ENCODE measurements at places on chromosomes 11 and 22.

- DNase-seq, result no peak
These were observed 24.8 kb downstream of the MYH9 start for GRCh38 chr22:36362932-36363331.

GRCh38 chr11:3825473-3826154, 15.1 kb downstream of the RHOG start:
- no peak for DNase-seq

DNA sequence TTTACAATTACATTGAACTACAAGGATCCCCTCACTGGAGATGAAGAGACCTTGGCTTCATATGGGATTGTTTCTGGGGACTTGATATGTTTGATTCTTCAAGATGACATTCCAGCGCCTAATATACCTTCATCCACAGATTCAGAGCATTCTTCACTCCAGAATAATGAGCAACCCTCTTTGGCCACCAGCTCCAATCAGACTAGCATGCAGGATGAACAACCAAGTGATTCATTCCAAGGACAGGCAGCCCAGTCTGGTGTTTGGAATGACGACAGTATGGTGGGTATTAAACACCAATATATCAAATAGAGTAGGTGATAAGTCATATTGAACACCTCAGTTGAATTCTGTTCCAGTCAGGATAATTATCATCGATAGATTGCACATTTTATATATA, 4.4 kb downstream of the FBXO7 start:
- no peak for DNase-seq

GRCh38 chr11:43367382-43368178, 8.9 kb downstream of the TTC17 start:
- no peak for DNase-seq

DNA sequence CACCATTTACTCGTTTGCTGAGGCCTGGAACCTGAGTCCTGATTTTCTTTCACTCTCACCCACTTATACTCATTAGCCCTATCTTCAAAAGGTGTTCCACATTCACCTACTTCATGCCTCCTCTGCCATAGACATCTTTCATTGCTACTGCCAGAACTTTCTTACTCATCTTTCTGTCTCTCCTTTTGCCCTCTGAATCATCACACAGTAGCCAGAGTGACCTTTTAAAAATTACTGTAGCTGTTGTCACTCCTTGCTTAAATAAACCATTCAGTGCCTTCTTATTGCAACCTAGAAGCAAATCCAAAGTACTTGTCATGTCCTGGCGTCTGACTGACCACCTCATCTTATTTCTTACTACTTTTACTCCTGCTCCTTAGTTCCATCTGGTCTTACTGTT, 38.2 kb downstream of the ATXN10 start:
- DNase-seq, result no peak

GRCh38 chr11:1219446-1219833, 3.4 kb upstream of the MUC5B start:
- no peak for DNase-seq

- no peak for DNase-seq
These were observed 851.1 kb upstream of the FAT3 start for GRCh38 chr11:91373497-91373896.

DNA sequence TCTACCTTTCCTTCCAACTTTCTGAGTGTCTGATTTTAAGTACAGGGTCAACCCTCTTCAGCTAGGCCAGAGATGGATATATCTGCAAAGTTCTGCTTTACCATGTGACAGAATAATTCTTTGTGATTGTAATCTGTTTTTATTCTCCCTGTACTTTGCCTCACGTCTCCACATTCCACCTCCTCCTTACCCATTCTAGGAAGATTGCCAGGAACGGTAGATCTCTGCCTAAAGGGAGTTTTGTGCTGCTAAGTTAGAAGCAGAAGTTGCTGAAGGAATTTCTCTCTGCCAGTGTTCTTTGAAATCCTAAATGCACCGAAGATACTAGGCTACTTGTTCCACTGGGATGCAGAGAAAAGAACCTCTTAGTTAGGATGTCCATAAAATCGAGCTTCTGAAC, 20.7 kb upstream of the FAM181B start:
- DNase-seq, result no peak

- DNase-seq, result no peak
These were observed 37.1 kb downstream of the DENND5A start for GRCh38 chr11:9228091-9228490.

- no peak for DNase-seq
These were observed at the start of gene CEND1 for GRCh38 chr11:789943-790342. Gene CEND1 (minus strand): TSS chr11:790090. CDS start chr11:788576, 1,514 bp downstream.

DNA sequence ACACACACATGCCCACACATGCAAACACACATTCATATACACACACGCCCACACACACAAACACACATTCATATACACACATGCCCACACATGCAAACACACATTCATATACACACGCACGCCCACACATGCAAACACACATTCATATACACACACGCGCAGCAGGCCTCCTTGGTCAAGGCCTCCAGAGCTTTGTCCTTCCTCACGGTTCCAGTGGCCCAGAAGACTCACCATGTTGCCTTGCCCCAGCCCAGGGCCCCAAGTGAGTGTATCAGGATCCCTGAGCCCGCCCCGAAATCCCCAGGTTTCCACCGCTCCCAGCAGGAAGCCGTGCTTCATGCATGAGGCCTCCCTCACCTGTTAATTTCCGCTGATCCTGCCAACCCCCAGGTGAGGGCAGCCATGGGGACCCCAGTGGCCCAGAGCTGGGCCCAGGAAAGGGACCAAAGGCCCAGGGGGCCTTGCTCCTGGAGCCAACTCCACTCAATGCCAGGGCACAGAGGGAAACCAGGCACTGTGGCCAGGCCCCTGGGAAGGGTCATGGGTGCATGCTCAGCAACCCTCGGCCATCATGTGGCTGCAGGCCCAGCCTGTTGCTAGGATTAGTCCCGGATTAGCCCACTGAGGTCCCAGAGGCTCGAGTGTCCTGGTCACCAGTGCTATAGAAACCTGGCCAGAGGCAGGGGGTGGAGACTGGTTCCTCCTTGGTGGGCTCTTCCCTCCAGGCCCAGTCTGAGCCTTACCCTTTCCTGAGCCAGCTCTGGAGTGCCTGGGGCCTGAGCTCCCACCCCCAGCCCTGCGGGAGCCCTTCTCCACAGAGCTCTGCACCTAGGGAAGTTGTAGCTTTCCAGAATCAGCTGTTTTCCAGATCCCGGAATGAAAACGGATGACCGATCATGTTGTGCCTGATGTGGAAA, 34.4 kb downstream of the IGF2 start:
- DNase-seq, result no peak

DNA sequence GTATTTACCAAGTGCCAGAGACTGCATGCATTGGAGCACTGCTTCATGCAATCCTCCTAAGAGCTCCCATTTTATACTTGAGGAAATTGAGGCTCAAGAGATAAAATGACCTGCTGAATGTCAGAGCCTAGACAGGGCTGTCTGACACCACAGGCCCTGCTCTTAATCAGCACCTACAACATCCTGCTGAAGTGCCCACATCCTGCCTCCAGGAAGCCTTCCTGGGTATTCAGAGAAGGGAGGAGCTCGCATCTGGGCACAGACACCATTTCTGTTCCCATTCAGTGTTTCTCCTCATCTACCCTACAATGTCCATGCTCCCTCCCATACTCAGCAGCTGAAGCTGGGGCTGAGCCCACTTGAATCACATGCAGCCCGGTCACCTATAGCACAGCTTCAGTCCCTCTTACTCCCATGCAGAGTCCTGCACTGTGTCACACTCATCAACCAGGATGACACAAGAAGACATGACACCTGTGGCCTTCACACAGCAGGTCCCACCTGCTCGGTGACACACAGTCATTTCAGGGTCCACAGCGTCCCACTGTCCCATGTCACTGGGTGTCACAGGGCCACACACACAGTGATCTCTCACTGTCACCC, 53.1 kb downstream of the PDE2A start:
- no peak for DNase-seq

- peak; percentile 7 for DNase-seq
These were observed 133.0 kb downstream of the PLEKHA7 start for GRCh38 chr11:16881074-16881709.

- DNase-seq, result no peak
These were observed 28.4 kb upstream of the PANX1 start for GRCh38 chr11:94100253-94100652.

GRCh38 chr11:33802194-33802950, 28.1 kb upstream of the FBXO3 start:
- DNase-seq, result peak; percentile 70

DNA sequence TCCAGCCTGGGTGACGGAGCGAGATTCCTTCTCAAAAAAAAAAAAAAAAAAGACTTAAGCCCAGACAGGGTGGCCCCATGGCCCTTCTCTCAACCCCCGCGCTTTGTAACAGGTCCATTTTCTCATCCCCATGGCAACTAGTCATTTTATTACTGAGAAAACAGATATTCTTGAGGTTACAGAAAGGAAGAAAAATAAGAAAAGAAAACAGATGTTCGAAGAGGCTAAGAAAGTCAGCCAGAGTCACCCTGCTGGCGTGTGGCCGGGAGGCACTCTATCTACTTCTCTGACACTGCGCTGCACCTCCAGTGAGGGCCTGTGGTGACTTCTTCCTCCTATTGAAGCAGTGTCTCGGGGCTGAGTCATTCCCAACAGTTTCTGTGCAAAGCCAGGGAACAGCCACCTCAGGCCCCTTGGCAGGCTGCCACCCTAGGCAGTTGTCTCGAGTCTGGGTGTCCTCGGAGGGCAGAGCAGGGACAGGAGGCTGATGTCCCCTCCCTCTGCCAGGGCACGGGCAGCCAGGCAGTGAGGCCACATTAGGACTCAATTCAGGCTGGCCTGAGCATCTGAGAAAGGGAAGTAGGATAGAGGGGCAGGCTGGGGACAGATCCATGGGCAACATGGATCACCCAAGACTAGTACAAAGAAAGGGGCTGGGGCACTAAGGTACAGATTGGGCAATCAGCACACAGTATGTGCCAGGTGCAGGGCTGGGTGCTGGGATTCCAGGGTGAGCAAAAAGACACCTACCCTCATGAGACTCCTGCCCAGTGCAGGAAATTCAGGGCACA, 16.4 kb upstream of the SYVN1 start:
- DNase-seq, result peak; percentile 47

DNA sequence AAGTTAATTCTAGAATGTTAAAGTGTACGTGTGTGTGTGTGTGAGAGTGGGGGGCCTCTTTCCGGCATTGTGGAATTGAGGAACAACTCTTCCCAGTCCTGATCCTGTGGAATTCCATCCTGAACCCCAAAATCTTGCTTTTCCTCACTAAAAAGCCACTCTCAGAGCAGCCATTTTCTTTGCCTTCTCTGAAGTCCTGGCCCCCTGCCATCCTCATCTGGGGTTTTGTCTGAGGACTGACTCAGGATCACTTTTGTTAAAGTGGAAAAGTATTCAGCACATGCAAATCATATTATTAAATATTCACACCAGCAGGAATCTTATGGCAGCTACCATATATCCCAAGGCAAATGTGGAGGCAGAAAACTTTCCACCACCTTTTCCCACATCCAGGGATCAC, 3.8 kb downstream of the SCN4B start:
- DNase-seq, result no peak

DNA sequence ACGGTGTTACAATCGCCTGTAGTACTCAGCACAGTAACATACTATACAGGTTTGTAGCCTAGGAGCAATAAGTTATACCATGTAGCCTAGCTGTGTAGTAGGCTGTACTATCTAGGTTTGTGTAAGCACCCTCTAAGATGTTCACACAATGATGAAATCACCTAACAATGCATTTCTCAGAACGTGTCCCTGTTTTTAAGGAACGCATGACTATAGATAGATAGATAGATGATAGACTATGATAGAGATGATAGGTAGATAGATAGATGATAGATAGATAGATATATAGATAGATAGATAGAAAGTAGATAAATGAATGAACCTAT, 203.9 kb downstream of the FAM76B start:
- DNase-seq, result no peak

GRCh38 chr22:39729141-39729934, 158.8 kb downstream of the CACNA1I start:
- no peak for DNase-seq

GRCh38 chr22:33779243-33779642, 141.0 kb downstream of the LARGE1 start:
- DNase-seq, result no peak

DNA sequence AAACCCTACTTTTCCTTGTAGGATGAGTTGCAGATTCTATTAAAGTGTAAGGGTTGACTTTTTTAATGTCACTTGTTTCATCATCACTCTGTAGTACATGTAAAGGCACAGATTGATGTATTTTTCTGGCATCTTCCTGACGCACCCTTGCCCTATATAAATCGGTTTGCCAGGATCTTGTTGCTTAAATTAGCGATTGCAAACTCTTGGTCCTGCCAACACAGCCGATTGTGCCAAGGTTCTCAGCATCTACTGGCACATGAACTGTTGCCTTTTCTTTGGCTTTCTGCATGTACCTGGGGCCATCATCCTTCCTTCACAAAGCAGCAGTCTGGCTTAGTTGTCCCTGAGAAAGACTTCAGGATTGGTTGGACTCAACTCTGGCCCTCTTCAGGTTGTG, 7.5 kb upstream of the LIN7C start:
- no peak for DNase-seq

DNA sequence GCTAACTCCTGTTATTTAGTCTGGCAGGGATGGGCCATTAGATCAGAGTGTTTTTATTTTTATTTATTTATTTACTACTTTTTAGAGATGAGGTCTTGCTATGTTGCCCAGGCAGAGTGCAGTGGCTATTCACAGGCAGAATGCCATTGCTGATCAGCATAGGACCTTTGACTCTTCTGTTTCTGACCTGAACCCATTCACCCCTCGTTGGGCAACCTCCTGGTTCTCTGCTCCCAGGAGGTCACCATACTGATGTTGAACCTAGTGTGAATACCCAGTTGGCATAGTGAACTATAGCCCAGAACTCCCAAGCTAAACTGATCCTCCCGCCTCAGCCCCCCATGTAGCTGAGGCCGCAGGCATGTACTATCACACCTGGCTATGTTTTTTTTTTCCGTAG, 16.5 kb upstream of the CECR2 start:
- DNase-seq, result no peak

DNA sequence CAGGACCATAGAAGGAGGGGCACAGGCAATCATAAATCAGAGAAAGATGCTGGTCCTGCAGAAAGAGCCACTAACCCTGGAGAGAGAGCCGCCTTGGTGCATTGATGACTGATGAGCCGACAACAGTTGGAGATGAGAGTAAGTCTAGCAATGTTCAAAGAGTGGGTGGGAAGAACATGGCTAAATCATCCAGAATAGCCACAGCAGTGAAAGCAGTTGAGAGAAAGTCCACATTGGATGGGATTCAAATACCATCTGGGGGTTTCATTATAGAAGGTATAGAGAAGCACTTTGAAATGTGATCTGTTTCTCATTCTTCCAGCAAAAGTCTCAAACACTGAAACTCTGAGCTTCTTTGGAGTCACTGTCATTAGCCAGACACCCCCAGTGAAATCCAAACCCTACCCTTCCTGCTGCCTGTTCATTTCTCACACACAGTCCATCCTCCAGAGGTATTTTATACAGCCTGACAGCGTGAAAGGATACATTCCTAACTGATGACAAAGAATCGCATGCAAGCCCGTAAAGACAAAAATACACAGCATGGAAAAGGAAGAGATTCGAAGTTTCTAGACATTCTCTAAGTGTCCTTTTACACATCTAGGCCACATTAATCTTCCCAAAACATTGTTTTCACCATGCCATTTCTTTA, 303.1 kb upstream of the MPPED2 start:
- DNase-seq, result peak; percentile 23

All from skeletal muscle cell (primary cell).